Activated T-cell treated with anti-CD3 and anti-CD28 coated beads, Interleukin-2, amount 50 U/mL, for 24 hours (primary cell): ENCODE measurements at places on chromosomes 3 and 15.

DNA sequence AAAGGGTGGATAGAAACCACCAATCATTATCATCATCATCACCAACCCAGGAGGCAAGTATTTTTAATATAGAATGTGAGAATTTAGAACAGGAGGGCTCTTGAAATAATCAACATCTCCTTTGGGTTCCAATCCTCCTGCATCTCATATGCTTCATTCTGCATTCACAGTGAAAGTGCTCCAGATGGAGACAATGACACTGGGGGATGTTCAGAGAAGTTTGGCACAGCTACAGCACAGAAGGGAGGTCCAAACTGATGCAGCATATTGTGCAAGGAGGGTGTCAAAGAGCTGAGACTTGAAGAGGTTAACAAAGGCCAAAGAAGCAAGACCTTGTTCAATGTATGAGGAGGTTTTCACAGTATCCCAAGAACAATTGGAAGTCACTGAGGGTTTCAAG, 767.1 kb downstream of the NTRK3 start:
- DNase-seq, result no peak

DNA sequence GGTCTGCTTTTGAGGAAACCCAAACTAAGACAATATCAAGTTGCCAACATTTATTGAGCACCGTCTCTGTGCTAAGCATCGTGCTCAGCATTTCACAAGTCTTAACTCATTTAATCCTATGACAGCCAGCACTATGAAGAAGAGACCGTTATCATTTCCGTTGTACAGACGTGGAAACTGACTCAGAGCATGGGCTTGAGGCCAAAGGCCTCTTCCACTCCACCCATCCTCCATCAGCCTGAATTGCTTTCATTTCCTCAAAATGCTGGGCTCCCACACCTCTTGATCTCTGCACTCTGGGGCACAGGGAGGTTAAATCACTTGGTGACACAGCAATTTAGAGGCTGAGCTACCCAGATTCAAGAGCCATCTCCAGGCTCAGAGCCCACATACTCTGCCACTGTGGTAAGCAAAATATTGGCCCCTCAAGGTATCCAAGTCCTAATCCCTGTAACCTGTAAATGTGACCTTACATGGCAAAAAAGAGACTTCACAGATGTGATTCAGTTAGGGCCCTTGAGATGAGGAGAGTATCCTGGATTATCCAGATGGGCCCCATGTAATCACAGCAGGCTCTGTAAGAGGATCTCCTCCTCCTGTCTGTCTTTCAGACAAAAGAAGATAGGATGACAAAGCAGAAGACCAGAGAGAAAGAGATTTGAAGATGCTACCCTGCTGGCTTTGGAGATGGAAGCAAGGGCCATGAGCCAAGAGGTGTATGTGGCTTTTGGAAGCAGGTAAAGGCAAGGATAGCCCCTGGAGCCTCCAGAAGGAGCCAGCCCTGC, 24.3 kb upstream of the FLNB start:
- peak; percentile 50 for DNase-seq

- no peak for DNase-seq
These were observed 39.5 kb upstream of the ATP2C1 start for GRCh38 chr3:130854208-130854864.

DNA sequence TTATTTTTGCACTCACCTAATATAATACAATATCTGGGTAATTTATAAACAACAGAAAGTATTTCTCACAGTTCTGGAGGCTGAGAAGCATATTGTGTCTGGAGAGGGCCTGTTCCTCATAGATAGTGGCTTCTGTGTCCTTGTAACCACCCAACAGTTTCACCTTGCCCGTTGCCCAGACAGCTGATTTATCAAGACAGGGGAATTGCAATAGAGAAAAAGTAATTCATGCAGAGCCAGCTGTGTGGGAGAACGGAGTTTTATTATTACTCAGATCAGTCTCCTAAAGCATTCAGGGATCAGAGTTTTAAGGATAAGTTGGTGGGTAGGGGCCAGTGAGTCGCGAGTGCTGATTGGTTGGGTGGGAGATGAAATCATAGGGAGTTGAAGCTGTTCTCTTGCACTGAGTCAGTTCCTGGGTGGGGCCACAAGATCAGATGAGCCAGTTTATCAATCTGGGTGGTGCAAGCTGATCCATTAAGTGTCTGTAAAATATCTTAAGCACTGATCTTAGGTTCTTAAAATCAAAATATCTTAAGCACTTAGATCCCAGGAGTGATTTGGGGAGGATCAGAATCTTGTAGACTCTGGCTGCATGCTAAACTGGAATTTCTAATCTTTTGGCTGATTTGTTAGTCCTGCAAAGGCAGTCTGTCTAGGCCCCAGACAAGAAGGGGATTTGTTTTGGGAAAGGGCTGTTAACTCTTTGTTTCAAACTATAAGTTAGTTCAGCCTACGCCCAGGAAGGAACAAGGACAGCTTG, 33.9 kb upstream of the C15orf39 start:
- no peak for DNase-seq

- DNase-seq, result no peak
These were observed 74.1 kb downstream of the MESD start for GRCh38 chr15:80915472-80915871.

DNA sequence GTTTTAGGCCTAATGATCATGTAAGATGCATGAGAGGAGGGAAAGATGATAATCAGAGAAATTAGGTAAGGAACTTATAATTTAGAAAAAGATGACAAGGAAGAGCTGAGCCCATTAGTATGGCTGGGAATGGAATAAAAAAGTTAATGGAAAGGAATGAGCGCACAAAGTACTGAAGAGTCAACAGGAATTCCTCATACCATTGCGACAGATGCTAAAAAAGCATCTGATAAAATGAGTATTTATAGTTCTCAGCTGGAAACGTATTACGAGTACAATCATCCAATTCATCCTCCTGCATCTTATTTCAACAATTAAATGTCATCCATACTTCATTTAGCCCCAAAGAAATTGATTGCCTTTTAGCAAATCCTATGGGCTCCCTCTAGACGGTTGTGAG, 58.9 kb downstream of the TMCC1 start:
- no peak for DNase-seq

DNA sequence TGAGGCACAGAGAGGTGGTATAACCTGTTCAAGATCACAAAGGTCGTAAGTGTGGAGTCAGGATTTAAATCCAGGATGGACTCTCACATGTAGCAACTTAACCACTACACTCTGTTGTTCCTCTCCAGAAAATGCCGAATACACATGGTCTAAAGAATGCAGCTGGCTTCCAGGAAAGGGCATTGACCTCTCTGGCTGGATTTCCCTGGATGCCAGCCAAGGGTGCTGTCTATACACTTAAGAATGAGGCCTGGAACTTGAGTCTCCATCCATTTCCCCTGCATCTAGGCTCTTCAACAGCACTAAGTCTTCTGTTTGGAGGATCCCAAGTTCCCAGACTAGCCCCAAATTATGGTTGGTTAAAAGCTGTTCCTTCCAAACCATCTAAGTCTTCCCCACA, 60.5 kb downstream of the CERS3 start:
- no peak for DNase-seq

- no peak for DNase-seq
These were observed 424.1 kb downstream of the FGF12 start for GRCh38 chr3:192303235-192303634.

GRCh38 chr3:167872941-167873340, 137.4 kb downstream of the SERPINI1 start:
- no peak for DNase-seq

DNA sequence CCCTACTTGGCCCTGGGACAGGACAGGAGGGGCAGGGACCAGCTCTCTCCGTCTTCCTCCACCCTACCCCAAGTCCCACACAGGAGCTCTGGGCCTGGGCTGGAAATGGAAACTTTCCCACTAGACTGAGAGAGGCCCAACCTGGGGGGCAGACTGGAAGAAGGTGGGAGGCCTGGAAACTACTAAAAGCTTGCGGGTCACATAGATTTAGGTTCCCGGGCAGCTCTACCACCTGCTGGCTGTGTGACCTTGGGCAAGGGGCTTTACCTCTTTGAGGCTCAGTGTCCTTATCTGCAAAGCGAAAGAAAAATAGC, 49.9 kb upstream of the CCDC174 start:
- DNase-seq, result no peak

DNA sequence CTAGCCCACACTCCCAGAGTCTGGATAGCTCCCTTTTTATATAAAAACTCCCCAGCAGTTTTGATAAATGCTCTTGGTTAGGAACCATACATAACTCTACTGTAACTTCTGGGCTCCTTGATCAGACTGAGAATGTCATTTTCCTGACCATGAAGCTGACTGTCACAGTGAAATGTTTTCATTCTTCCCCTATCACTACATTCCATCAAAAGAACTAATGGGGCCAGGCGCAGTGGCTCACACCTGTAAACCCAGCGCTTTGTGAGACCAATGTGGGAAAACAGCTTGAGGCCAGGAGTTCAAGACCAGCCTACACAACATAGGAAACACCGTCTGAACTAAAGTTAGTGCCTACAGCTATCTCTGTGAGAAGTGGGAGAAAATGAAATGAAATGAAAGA, 72.8 kb upstream of the MYO5C start:
- DNase-seq, result no peak

- DNase-seq, result no peak
These were observed 104.8 kb upstream of the PLSCR5 start for GRCh38 chr3:146709969-146710368.

GRCh38 chr3:50603261-50604109, 8.1 kb downstream of the CISH start:
- DNase-seq, result peak; percentile 64

DNA sequence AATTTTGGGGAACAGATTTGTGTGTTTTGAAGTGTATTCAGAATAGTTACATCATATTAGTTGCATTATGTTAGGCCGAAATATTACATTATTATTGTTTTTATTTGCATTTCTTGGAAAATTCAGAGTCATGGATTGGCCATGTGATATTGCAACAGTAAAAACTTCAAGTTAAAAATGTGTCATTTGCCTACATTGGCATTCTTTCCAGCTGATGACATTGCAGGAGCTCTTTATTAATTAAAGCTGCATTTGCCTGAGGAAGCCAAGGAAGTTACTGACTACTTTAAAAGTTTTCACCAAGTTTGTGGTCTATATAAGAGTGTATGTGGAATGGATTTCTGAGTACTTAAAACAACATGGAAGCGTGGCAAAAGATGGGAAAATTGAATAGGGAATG, 726.4 kb upstream of the SGO1 start:
- DNase-seq, result no peak

DNA sequence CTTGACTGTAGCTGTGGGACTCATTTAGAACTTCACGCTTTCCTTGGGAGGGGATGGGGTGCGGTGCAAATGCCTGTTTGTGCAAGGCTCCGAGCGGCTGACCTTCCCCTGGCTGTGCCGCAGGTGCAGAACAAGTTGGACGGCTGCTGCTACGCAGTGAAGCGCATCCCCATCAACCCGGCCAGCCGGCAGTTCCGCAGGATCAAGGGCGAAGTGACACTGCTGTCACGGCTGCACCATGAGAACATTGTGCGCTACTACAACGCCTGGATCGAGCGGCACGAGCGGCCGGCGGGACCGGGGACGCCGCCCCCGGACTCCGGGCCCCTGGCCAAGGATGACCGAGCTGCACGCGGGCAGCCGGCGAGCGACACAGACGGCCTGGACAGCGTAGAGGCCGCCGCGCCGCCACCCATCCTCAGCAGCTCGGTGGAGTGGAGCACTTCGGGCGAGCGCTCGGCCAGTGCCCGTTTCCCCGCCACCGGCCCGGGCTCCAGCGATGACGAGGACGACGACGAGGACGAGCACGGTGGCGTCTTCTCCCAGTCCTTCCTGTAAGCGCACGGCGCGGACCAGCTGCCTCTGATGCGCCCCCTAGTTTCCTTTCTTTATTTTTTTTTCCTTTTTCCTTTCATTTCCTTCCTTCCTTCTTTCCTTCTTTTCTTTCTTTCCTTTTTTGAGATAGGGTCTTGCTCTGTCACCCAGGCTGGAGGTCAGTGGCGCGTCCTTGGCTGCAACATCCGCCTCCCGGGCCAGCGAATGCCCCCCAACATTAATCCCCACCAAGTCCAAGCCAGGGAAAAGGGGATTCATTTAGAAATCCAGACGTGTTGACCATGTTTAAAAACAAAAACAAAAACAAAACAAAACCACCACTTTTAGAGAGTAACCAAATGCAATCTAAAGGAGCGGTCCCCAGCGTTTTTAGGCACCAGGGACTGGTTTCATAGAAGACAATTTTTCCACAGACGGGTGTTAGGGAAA, 42.7 kb downstream of the EIF2AK4 start:
- peak; percentile 51 for DNase-seq

GRCh38 chr3:183437666-183438564, 9.5 kb upstream of the MCF2L2 start:
- DNase-seq, result no peak

DNA sequence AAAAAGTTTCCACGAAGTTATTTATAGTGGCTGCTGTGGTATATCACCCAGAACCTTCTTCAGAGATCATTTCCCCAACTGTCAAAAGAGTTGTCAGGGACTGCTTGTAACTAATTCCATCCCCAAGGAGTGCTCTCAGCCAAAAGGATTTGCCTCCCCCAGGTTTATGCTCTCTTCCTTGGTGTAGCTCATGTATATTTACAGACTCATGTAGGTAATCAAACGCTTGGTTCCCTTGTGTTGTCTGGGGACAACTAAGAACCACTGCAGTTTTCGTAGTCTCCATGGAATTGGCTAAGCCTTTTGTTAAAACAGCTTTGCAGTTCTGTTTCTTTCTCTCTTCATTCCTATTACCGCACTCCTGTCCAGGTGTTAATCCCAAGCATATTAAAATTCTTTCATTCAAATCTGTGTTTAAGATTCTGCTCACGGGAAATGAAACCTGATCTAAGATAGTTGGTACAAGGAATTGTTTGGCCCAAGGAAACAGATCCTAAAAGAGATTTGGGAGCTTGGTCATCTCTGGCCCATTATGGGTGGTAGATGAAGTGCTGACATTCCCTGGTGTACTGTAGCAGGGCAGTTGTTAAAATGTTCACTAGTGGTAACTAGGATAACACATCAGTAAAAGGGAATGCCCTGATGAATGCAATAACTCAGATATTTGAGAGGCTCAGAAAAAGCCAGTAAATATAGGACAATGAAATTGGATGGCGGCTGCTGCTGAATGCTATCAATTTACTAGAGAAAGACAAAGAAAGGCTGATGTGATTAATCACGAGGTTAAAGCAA, 361.3 kb upstream of the GBE1 start:
- no peak for DNase-seq

DNA sequence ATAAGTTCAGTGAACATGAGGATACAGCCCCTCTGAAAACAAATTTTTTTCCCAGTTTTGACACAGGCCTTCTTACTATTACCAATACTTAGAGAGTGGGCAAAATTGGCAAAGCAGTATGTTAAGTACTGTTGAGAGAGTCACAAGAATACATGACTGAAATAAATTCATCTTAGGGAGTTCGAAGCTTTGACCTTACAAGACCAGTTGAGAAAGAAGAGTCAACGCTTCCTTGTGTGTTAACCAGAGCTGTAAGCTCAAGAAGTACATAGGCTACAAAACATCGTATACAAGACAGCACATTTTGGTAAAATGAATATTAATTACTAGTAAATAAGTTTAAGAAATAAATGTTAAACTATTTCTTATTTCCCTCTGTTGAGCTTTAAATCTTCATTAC, 164.4 kb upstream of the RORA start:
- DNase-seq, result no peak

GRCh38 chr3:61964566-61964965, 403.2 kb downstream of the PTPRG start:
- DNase-seq, result no peak
